ENCODE measurements at places on chromosomes 13 and 19. TPM values are rescaled to one million over a fixed set of nuclear protein-coding genes. Genes with fewer than 3 reads are reported as not detected.

DNA sequence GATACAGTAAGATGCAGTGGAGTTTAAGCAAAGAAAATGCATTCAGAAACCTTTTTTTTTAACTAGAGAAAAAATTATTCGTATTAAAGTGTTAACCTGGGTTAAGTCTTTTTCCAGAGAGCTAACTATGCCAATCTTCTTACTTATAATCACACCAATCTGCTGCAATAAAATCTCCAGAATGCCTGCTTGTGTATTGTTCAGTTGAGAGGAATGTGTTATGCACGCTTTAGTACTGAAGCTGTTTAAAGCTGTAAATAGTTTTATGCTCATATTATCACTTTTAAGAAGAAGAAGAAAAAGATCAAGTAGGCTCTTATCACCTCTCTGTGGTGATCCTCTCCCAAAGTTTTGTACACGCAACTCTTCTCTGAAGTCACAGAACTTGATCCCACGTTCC lies 528.7 kb downstream of the RFC3 start:
- DNase-seq, result no peak

GRCh38 chr19:55157064-55157908 lies at the start of gene TNNI3:
TSS of gene TNNI3 (minus strand) at chr19:55157732. CDS start at chr19:55157589, 143 bp downstream.
- no peak for DNase-seq

DNA sequence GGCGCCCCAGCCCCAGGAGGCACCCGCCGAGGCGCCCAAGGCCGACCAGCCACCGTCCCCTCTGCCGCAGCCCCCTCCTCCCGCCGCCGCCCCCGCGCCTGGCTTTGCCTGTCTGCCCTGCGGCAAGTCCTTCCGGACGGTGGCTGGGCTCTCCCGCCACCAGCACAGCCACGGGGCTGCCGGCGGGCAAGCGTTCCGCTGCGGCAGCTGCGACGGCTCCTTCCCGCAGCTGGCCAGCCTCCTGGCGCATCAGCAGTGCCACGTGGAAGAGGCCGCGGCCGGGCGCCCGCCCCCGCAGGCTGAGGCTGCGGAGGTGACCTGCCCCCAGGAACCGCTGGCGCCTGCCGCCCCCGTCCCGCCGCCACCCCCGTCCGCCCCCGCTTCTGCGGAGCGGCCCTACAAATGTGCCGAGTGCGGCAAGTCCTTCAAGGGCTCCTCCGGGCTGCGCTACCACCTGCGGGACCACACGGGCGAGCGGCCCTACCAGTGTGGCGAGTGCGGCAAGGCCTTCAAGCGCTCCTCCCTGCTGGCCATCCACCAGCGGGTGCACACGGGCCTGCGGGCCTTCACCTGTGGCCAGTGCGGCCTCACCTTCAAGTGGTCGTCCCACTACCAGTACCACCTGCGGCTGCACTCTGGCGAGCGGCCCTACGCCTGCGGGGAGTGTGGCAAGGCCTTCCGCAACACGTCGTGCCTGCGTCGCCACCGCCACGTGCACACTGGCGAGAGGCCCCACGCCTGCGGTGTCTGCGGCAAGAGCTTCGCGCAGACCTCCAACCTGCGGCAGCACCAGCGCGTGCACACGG lies 2.6 kb upstream of the NAT14 start:
- peak; percentile 76 for DNase-seq

- DNase-seq, result no peak
Observed at GRCh38 chr13:67880916-67881315, 650.8 kb upstream of the PCDH9 start.

DNA sequence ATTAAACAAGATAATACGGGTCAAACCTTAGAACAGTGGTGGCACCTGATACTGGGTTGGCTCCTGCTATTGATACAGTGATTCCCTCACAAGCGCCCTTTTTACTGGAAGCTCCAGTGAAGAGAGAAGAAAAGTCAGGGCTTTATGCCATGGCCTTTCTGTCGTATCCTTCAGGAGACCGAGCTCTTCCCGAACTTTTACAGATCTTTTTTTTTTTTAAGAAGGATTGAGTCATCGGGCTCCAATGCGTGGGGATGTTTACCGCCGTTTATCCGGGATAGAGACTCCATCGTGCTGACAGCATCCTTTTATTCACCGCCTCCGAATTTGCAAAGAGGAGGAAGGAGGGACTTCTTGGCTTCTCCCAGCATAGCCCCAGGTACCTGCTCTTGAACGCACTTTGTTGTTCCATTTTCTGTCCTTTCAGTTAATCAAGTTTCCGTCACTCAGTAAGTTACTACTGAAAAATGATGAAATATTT lies 574 bp downstream of the ZNF227 start:
- peak; percentile 27 for DNase-seq

IRGC gene
- total RNA-seq, result not detected

GRCh38 chr13:40160618-40161350 lies 505.3 kb downstream of the COG6 start:
- DNase-seq, result no peak

DNA sequence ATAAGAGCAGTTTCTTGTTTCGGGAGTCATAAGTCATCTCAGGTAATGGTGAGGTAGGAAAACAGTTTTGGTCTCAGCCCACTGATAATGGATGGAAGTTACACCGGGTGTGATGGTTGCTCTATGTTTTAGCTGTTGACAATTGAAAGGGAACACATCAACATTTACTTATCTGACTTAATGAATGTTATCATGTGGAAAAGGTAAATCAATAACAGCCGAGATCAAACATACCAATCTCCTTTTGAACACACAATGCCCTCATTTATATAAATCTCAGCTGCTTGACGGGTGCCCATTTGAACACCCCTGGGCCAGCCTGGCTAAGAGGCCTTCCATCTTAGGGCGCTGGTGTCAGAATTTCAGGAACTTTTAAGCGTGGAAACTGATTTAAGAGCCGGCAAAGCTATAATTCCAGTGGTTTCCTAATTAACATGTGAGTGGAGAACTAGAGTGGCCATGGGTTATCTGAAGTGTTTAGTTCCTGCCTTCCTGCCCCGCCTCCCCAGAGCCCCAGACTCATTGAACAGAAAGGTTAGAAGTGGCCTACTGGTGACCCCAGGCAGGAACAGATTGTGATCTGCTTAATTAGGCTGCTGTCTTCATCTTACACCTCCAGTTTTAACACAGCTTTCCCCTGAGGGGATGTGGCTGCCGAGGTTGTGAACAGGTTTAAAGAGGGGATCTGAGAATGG lies 572.7 kb downstream of the FGF9 start:
- no peak for DNase-seq

SYNGR4 gene
- total RNA-seq, result not detected

DNAJC3 gene
- total RNA-seq, result 87.8 TPM

- DNase-seq, result no peak
Observed at GRCh38 chr19:49009828-49010227, 7.1 kb downstream of the LHB start.

FSD1 gene
- total RNA-seq, result not detected

GRCh38 chr13:63741029-63741813 lies 2325.6 kb upstream of the PCDH20 start:
- DNase-seq, result peak; percentile 51

- no peak for DNase-seq
Observed at GRCh38 chr19:42281827-42282762, 13.0 kb downstream of the CIC start.

HSPB6 gene
- 39.7 TPM for total RNA-seq

- no peak for DNase-seq
Observed at GRCh38 chr19:6576869-6577475, 14.0 kb downstream of the CD70 start.

GRCh38 chr13:59360108-59360507 lies 803.6 kb downstream of the DIAPH3 start:
- DNase-seq, result no peak

TUBB4A gene
- 0.35 TPM for total RNA-seq

- no peak for DNase-seq
Observed at GRCh38 chr13:100751826-100752225, 77.2 kb upstream of the TMTC4 start.

ZNF136 gene
- 8.9 TPM for total RNA-seq

- no peak for DNase-seq
Observed at GRCh38 chr13:75334634-75335447, 147.1 kb downstream of the TBC1D4 start.

KRTDAP gene
- not detected for total RNA-seq

- DNase-seq, result peak; percentile 92
Observed at GRCh38 chr19:6739390-6739882, at the start of gene TRIP10. TSS of gene TRIP10 (plus strand) at chr19:6739680. CDS start at chr19:6739762, 82 bp downstream.

DNA sequence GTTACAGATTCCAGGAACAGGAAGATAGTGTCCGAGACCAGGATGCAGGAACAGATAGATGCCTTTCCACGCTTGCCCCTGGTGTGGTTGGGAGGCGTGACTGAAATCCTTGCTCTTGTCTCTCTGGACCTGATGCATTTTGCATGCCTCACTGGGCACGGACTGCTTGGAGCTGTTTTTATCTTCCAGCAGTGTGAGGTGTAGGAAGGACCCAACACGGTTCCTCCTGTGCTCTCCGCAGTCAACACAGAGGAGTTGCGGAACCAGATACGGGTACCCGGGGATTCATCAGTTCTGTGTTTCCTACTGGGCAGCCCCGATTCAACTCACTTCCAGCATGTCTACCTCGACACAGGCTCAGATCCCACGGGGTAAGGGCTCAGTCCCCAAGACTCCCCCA lies 6.5 kb downstream of the DOT1L start:
- no peak for DNase-seq

DNA sequence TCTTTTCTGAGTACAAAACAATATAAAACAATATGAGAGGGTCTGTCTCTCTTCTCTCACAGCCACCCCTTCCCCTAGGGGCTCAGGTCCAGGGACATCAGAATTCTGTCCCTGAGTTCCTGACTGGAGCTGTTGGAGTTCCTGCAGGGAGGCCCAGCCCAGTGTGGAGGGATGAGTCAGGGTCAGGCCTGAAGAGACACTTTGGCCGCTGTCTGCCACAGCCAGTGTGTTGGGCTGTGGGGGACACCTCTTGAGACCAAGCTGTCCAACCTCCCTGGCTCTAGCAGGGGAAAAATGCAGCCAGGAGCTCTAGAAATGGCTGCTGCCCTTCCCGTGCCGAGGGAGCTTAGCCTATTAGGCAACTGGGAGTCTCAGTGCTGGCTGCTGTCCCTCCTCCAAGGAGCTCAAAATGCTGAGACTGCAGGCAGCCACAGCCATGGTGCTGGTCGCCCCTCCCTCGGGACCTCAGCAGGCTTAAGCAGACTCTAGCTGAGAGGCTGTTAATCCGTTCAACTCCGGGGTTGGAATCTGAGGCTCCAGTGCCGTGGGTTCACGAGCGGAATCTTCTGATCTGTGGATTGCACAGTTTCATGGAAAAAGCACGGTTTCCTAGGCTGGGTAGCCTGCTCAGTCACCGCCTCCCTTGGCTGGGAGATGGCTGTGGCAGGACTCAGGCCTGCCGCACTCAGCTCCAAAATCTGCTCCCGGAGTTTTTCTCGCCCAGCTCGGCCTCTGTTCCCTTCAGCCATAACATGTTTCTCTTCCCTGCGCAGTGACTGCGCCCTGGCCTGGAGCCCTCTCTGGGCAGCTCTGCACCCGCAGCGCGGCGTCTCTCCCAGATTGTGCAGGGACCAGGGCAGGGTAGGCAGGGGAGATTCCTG lies 3.8 kb upstream of the ZNF626 start:
- no peak for DNase-seq

DNA sequence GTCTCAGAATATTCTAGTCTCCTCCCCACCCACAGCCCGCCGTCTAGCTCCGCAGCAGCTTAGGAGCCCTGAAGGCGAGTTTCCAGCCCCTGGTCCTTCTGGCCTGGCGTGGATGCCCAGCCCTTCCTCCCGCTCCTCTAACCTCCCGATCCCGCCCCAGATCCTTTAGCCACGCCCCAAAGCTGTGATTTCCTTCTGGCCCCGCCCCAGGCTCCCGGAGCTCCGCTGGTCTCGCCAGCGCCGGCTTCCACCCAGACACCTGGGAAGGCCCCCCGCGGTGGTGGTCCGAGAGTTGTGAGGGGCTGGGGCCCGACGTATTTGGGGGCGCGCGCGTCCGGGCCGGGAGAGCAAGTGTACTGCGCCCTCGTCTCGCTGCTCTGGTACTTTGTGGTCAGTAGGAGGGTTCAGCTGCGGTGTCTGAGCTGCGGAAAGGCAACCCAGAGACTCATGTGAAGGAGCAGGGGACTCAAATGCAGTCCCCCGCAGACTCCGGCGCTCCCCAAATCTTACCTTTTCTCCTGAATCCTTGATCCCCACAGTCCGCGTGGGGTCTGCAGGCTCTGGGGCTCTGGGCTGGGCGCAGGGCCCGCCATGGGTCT lies at the start of gene CGB7:
Gene CGB7, minus strand, starts transcription at position 114 of the 599 bp plus-strand sequence. CDS start 2,374 bp downstream, outside the sequence.
- DNase-seq, result peak; percentile 72

TSEN34 gene
- total RNA-seq, result 34.4 TPM

REXO1 gene
- 30.8 TPM for total RNA-seq

GRCh38 chr13:93146584-93147297 lies 79.9 kb upstream of the GPC6 start:
- no peak for DNase-seq

FAM83E gene
- 50.0 TPM for total RNA-seq

GRCh38 chr19:53867225-53868090 lies at the start of gene MYADM:
TSS of gene MYADM (plus strand) at chr19:53867883. CDS start at chr19:53873530, 5,647 bp downstream.
- DNase-seq, result peak; percentile 99

GNG7 gene
- total RNA-seq, result 3.8 TPM

GRCh38 chr13:33174931-33175330 lies 110.6 kb downstream of the STARD13 start:
- no peak for DNase-seq

DNA sequence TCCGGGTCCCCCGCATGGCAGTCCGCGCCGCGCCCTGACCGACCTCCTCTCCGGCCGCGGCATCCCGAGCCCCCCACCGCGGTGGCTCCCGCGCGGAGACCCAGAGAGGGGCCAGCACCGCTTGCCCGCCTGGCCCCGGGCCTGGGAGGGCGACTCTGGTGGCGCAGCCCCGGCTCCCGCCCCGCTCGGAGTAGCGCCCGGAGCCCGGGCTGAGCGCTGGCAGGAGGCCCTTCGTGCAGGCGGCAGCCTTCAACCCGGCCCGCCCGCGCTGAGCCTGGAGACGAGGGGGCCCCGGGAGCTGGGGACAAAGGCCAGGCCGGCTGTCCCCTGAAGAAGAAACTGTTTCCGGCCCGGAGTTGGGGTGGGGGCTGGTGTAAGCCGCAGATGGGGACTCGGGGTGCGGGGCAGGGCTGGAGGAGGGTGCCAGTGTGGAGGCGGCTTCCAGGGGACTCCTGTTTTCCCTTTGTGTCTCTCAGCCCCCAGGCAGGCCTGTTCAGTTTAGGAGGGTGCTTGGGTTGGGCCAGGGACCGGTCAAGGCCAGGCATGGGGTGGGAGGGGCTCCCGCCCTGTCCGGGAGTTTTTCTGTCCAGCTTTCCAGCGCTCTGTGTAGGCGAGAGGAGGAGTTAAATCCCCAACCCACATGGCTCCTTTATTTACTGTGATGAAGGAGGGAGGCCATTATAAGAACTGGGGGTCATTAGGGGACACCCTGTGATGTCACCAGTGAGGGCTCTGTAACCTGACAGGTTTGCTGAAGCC lies 935 bp downstream of the LRP3 start:
- no peak for DNase-seq

DNA sequence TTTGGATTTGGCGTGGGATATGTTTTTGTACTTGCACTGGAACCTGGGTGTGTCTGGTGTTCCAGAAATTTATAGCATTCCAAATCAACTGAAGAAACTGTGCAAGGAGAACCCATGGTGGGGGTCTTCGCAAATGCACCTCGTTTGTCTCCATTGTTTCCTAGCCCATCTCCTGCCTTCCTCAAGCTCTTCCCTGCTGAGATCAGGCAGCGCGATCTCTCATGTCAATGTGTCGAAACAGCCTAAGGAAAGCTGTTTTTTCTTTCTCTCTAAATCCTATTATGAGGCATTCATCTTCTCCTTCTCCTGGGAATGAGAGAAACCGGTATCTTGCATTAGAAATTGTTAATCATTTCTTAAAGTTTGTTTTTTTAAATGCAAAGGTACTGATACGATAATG lies 131.0 kb downstream of the KLF5 start:
- DNase-seq, result no peak

- DNase-seq, result no peak
Observed at GRCh38 chr19:371501-372168, 27.0 kb upstream of the MIER2 start.
